ENCODE measurements at places on chromosomes 11 and 22.

- DNase-seq: no peak
Measured at GRCh38 chr11:62671236-62671607, 251 bp upstream of the UQCC3 start.

GRCh38 chr11:45886816-45887520 lies 1.5 kb downstream of the MAPK8IP1 start:
- DNase-seq: no peak

DNA sequence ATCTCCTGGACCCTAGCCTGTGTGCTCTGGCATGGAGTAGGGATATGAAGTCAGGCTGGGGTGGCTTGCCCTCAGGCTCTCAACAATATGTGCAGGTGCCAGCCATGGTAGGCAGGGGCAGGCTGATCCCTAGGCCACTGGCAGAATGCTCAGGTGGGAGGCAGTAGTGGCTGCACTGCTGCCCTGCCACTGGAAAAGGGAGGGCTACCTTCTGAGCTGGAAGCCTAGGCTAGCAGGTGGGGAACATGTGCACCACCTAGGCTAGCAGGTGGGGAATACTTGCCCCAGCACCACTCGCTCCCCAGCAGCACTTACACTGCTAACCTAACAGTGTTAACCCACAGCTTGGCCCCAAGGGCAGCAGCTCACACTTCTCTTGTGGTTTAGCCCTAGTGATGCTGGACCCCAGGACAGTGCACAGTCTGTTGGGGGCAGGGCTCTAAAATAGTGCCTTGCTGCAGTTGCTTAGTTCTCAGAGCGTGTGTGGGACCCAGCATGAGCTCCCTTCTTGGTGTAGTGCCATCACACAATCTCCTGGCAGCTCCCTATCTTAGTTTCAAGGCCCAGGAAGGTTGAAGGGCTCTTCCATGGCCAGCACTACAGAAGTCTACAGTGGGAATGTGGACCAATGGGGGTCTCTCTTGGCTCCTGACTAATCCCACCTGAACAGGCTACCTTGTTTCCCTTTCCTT lies 130.8 kb downstream of the FCHSD2 start:
- DNase-seq: no peak

DNA sequence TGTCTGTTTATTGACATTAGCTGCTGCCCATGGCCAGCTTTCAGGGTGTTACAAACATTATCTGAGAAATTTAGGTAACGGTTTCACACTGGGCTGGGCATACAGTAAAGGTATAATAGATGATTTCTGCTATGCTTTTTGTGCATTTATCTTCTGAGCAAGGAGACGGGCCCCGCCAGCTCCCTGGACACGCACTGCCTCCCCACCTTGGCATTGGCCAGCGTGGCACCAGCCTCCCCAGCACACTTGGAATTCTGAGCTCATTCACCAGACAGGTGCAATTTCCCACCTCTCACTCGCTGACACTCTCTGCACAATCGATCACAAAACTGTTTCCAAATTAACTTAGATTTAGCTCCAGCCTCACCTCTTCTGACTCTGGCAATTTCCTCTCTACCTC lies 222.8 kb downstream of the CEP164 start:
- no peak for DNase-seq

GRCh38 chr11:75338516-75339208 lies 12.8 kb downstream of the ARRB1 start:
- DNase-seq: peak; percentile 25

- DNase-seq: no peak
Measured at GRCh38 chr22:17976121-17976520, 48.2 kb downstream of the MICAL3 start.

DNA sequence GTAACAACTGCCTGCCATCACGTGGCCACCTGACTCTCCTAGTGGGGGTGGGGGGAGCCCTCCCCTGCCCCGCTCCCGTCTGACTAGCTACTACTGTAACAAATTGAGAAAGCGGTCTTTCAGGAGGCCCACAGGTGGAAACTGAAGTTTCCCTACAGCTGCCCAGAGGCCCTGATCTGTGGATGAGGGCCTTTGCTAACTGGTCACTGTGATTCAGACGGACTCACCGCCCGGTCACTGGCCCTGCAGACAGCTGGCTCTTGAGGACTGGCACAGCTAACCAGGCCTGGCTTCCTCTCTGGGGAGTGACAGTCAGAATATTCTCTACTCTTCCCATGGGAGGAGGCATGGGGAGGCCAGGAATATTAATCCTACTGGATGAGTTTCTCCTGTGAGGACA lies 116.8 kb downstream of the ARHGAP8 start:
- DNase-seq: no peak

DNA sequence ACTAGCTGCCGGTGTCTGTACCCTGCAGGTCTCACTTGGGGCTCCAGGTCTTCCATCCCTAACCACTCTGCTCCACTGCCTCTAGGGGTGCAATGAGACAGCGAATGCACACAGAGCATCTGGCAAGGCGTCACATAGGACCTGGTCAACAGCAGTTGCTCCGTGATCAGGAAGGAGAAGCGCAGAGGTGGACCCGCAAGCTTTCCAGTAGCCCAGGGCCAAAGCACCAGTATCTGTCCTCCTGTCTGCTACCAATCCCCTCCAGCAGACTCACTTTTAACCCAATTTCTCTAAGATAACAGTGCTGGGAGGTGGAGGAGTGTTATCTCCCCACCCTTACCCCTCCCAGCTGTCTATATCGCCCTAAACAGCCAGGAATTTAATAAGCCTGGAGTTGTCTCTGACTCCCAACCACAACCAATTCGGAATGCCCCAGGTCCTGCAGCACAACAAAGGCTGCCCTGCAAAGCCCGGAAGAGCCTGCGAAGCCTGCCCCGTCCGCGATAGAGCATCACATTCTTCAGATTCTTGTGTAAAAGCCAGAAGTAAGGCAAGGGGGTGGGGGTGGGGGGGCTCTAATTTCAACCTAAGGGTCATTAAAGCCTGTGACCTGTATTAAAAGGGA lies 19.3 kb downstream of the MYH9 start:
- peak; percentile 25 for DNase-seq

- no peak for DNase-seq
Measured at GRCh38 chr11:62602141-62603071, 741 bp upstream of the MTA2 start.

DNA sequence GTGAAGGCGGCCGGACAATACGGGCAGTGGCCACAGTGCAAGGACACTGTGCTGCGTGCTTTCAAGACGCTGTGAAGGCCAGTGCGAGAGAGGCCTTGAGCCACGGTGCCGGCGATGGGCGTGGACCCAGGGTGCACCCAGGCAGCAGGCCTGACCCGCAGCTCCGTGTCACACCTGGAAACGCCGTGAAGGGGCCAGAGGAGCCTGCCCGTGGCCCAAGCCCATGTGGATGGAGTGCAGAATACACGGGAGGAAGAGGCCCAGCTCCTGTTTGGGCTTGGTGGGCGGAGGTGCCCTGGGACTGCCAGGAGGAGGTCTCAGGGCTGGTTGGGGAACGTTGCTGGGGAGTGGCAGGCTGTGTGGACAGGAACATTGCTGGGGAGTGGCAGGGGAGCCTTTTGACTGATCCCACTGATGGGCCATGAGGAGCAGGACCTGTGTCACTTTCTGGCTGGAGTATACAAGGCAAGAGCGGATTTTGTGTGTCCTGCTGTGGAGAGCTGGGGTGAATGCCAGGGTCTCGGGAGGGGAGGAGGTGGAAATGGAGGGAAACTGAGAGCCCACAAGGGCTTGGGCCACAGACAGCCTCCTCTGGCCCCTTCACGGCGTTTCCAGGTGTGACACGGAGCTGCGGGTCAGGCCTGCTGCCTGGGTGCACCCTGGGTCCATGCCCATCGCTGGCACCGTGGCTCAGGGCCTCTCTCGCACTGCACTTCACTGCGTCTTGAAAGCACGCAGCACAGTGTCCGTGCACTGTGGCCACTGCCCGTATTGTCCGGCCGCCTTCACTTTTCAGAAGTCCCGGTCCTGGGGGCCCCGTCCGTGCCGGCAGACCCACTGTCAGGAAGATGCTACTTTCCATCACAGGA lies 925.4 kb downstream of the BRD1 start:
- DNase-seq: no peak

DNA sequence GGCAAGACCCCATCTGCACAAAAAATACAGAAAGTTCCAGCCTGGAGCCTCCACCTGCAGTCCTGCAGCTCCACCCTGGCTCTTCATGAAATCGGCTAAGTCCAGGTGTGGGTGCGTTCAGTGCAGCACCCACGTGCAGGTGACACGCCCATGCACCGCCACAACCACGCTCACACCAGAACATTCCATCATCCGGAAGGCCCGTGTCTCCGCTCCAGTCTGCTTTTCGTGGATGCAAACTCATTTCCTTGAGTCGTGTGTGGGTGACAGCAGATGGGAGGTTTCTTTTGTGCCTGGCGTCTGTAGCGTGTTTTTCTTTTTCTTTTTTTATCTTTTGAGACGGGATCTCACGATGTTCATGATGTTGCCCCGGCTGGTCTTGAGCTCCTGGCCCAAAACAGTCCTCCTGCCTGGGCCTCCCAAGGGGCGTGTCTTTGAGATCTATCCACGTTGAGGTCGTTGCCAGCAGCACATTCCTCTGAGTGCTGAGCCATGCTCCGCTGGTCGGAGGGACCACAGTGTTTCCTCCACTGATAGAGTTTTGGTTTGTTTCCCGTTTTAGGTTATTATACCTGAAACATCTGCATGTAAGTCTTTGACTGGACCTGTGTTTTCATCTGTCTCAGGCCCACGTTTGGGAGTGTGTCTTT lies 7.2 kb downstream of the PTDSS2 start:
- no peak for DNase-seq

- DNase-seq: no peak
Measured at GRCh38 chr22:48305726-48306235, 1521.9 kb downstream of the BRD1 start.

DNA sequence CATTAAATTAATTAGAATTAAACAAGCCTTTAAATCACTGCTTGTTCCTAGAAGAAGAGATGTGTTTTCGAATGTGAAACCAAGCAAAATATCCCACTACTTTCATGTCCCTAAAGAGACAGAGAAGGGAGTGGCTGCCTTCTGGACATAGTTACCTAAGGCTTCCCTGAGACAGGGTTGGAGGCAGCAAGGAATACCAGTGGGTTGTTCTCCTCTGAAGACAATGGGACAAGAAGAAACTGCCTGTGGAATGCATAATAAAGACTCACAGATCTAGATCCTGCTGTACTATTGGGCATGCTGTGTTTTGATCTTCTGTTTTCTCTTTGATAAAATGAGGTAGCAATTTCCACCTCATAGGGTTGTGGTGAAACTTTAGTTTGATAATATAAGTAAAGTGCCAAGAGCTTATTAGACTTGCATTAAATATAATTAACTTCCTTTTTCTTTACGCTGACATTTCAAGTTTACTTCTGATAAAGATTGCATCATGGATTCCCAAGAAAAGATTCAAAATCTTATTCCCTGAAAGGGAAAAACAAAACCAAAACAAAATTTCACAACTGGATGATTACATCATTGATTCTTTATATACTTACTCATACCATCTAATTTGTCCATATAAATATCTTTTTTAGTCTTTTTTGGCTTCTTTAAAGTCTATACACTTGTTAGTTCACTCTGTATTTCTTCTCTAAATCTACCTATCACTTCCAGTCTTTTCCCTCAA lies 621.3 kb downstream of the ETS1 start:
- DNase-seq: peak; percentile 47

DNA sequence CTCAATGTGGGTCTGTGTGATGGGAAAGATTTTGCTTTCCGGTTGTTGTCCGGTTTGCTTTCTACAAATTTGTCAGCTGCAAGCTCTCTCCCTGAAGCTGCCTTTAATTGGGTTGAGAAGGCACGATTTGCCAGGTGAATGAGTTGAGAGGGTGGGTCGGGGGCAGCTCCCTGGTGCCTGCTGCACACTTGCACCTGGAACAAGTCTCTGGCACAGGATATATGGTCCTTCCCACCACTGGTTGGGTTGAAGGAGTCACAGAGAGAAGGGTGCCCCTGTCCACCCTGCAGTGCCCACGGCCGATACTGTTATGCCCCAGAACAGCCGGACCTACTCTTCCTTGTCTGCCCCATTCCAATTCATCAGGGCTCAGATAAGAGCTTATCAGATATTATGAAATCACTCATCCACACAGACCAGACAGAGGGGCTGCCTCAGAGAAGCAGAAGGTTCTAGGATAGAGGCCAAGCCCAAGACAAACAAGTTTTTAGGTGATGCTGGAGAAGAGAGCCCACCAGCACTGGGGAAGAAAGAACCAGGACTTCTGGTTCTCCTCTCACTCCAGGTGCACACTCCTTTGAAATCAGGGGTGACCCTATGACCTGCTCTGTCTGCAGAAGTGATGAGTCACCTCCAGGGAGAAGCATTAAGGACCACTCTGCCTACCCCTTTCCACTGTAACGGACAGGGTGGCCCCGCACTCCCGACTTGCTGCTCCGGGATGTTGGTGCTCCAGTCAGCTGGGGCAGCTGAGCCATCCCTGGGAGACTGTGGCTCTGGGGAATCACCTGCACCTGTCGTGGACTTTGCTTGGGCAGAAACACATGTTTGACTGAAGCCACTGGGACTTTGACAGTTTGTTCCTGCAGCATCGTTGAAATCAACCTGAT lies 45.3 kb downstream of the RTL6 start:
- DNase-seq: no peak

DNA sequence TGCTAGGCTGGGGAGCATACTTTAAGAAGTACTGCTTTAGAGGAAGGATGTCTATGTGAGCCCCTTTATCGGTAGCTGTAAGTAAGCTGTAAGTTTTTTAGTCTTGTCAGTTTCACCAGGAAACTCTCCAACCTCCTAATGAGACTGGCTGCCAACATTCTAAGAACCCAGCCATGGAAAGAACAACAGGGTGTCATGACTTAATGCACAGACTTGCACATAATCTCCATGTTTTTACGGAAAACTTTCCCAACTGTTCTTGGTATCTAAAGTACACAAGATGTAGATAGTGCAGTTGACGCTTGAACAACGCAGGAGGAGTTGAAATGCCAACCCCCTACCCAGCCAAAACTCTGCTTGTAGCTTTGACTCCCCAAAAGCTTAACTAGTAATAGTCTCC lies 9.0 kb downstream of the OR8A1 start:
- DNase-seq: no peak

DNA sequence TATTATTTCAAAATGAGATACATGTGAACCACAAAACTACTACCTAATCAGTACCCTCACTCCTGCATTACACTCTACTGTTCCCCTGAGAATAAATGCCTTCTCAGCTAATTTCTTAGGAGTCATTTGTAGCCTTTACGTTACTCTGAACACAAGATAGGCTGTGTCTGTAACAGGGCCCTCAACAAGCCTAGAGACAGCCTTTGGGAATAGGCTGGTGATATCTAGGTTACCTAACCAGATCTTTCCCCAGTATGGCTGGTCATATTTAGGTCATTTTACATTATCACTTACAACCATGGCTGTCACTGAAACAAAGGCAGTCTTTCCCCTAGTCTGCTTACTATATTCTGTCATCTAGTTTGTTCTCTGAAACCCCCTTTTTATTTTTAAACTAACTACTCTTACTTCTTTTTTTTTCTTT lies 14.2 kb downstream of the ATM start:
- DNase-seq: no peak
